Pancreas (tissue), 10 donors: ENCODE measurements at places on chromosomes 1 and 21.

- DNase-seq = no peak
Measured at GRCh38 chr1:119808491-119808890, 2.8 kb downstream of the REG4 start.

DNA sequence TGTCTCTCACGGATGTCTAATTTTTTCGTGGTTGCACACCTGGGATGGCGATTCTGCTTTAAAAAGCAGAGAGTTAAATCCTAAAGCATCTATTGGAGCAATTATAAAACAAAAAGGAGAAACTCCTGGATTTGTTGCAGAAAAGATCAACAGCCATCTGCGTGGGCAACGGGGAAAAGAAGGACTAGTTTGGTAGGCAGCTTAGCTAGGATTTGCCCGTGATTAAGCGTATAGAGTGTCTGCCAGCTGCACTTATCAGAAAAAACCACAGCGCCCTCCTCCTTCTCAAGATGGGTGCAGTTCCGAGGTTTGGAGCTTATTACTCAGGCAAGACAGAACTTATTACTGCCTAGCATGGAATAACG lies 526 bp upstream of the SLC25A24 start:
- no peak for DNase-seq

DNA sequence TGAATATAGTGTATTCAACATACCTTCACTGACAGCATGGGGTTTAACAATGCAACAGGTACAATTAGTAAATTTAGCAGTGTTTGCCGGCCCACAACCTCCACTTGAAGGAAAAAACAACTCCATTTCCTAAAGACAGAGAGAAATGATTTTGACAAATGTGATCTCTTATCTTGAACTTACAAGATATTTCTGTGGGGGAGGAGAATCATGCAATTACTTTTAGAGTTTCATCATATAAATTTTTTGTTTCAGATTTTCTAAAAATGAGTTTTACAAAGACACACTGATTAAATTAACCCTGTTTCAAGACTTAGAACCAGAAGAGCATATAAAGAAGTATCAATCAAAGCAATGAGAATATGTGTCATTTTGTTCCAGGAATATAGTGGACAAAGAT lies 80.3 kb downstream of the NME7 start:
- DNase-seq = no peak

- DNase-seq = peak; percentile 32
Measured at GRCh38 chr1:5989731-5990271, 2.4 kb downstream of the NPHP4 start.

- no peak for DNase-seq
Measured at GRCh38 chr1:218456444-218456843, 111.3 kb downstream of the TGFB2 start.
